ENCODE measurements at places on chromosomes 2 and 18.
A peak's percentile ranks its signal among the peaks of the same experiment; 100 is the strongest.

DNA sequence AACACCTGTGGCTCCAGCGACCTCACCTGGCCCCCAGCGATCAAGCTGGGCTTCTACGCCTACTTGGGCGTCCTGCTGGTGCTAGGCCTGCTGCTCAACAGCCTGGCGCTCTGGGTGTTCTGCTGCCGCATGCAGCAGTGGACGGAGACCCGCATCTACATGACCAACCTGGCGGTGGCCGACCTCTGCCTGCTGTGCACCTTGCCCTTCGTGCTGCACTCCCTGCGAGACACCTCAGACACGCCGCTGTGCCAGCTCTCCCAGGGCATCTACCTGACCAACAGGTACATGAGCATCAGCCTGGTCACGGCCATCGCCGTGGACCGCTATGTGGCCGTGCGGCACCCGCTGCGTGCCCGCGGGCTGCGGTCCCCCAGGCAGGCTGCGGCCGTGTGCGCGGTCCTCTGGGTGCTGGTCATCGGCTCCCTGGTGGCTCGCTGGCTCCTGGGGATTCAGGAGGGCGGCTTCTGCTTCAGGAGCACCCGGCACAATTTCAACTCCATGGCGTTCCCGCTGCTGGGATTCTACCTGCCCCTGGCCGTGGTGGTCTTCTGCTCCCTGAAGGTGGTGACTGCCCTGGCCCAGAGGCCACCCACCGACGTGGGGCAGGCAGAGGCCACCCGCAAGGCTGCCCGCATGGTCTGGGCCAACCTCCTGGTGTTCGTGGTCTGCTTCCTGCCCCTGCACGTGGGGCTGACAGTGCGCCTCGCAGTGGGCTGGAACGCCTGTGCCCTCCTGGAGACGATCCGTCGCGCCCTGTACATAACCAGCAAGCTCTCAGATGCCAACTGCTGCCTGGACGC lies 4.9 kb downstream of the GPR35 start:
- no peak for DNase-seq

DNA sequence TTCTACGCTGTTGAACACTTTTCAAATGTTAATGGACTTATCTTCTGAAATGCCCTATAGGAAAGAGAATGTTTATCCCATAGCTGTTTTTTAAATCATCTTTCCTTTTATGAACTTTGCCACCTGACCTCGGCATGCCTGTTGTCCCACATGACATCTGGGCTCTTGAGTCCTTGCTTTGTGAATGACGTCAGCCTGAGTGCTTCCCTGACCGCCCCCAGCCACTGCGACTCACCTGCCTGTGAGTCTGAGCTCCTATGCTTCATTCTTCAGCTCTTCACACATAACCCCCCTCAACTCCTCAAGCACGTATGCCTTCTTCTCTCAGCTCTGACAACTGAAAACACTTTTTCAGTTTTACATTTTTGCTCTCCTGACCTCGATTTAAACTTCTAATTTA lies 166.8 kb downstream of the DCDC2C start:
- no peak for DNase-seq

DNA sequence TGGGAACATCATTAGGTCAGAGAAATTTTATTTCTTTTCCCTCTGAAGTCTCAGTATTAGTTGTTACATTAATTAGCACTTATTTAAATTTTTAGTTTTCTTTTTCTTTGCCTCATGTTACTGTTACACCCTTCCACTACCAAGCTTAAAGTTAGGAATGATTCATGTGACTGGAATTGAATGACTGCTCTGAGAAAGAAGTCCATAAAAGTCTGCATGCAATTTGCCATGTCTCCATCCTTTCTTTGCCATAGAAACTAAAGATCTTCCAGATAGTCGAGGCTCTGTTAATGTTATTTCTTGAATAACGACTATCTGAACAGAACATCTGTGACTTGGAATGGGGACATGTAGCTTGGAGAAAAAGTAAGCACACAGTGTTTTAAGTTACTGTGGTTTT lies 1269.8 kb upstream of the PIK3C3 start:
- DNase-seq = no peak

DNA sequence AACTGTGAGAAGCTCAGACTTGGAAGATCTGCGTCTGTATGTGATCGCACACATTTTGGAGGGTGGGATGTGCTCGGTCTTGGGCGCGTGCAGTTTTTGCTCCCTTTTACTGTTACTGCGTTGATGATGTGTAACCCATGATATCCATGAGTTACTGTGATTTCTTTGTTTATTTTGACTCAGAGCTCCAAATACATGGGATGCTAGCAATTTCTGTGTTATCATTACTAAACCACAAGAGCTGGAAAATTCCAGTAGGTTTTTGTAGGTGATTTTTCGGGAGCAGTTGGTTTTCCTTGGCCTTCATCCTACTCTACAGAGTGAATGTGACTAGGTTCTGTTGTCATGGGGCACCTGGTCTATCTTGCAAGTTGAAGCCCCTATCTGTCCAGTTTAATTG lies 124.2 kb downstream of the AGAP1 start:
- no peak for DNase-seq

DNA sequence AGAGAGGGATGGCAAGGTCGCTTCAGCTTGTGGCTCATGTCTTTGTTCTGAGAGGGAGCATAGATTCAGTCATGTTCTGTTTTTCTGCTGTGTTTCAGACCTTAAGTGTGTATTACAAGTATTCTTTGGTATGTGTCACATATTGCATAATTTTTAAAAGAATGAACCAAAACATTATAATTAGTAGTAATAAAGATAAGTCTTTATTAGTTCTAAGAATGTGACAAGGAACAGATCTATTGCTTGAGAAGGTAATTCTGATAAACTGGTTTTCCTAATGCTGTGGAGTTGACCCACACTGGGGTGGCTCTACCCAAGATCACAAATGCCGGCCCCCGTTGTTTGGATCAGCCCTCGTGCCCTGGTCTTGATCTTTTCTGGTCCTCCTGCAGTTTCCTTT lies 124.3 kb upstream of the FOSL2 start:
- no peak for DNase-seq

DNA sequence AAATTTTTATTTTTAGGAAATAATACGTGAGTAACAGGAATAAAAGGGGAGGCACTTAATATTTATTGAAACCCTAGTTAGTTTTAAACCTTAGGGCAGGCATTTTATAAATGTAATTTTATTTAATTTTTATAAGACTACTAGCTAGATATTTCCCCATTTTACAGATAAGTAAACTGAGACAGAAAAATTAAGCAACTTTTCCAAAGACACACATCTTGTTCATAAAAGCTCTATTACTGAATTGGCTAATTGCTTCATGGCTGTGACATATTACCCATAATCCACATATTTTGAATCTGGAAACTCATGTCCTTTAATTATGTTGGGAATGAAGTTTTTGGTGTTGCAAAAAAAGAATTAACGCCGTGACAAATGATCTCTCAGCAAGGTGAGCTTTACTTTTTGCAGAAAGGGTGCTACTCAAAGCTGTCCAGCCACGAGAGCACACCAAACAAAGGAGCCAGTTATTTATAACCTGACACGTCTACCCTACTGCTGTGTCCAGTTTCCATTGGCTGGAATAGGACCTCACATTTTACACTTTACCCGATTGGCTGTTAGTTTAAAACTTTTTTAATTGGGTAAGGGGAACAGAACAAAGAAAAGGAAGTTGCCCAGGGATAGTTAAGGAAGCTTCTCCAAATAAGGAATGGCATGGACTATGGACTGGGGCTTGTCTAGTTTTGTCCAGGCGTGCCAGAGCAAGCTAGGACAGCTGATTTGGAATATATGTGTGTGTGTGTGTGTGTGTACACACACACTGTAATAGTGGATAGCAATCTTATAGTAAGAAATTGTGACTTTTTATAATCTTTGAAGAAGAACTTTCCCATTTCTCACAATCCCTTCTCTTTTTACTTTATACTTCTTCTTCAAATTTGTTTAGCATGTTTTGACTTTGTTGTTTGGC lies 54.2 kb downstream of the COMMD1 start:
- DNase-seq = no peak

DNA sequence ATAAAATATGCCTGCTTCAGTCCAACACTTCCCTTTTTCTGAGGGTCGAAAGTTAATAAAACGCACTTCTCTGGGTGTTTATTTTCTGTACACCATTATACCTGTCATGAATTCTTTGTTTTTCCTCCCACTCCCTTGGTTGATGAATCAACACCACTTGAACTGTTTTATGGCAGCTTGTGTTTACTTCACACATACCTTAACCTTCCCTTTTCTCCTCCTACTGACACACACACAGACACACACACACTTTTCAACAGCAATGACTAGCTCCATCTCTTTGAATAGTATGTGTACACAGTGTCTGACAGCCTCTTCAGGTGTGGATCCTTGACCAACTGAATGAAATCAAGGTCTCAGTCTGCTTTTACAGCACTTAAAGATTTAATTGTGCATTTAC lies 91.3 kb downstream of the SATB2 start:
- DNase-seq = no peak

GRCh38 chr2:167424221-167424620 lies 535.9 kb downstream of the XIRP2 start:
- no peak for DNase-seq

DNA sequence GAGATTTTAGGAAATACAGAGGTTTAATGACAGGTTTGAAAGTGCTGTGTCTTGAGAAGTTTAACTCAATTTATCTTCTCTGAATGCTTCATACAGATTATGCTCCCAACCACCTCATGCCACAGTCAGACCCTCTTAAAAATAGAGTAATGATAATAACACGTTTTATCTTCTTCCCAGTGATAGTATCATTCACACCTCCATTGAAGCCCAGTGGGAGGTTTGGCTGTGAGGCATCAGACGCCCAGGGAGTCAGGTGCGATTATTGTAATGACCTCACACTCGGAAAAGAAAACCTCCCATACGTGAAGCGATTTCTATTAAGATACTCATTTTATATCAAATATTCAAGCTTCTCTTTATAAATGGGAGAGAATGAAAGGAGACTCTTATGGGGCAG lies 366.3 kb downstream of the SETBP1 start:
- no peak for DNase-seq

- DNase-seq = peak; percentile 62
These were observed 20.8 kb upstream of the TMX3 start for GRCh38 chr18:68735483-68736343.

GRCh38 chr2:217740178-217740577 lies 262.6 kb downstream of the TNS1 start:
- DNase-seq = no peak

DNA sequence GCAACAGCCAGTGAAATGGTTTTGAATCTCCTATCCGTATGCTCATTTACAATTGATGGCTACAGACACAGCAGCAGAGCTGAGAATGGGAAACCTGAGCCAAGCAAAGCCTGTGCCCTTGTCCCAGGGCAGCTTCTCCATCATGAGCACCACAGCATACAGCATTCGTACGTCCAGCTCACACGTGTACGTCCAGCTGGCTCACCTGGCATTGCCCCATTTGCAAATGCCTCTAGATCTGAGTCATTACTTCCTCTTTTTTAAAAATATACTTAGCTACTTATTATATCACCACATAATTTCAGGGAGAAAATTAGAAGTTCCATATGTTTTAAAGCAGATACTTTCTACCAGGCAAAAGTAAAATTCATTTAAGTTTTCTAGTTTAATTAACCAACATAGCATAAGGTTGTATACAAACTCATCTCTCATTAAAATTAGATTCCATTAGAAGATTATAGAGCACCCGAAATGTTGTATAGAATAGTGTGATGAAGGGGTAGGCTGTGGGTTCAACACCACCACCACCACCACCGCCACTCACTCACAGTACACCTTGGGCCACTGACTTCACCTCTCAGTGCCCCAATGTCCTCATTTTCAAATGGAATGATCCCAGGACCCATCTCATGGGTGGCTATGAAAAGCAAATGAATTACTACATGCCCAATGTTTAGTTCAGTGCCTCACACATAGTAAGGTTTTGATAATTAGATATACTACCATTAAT lies 31.4 kb upstream of the TMEM177 start:
- peak; percentile 13 for DNase-seq

DNA sequence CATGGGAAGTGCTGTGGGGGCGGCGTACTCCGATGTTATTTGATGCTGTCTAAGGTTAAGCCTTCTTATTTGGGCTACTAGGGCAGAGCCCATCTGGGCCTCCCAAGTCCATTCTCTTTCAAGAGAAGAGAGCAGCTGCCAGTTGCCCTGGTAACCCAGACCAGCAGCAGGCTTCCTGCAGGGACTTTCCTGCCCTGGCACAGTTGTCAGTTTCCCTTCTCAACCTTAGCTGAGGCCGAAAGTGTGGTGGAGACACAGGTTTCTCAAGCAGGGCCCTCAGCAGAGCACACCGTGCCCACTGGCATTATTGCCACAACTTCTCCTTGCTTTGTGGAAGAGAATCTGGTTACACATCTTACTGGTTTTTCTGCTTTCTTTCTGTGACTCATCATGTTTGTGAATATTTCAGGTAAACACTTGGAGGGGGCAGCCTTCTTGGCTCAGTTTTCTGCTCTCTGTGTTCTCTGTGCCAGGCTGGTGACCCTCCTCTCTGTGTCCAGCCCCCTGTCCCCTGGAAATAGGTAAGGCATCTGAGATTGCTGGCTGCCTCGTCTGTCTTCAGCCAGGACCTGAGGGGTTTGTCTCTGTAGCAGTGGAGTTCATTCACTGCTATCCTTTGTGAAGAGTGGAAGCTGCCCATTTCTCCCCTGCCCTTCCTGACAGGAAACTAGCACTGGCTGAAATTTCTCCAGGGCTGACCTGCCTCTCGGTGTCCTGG lies 111.0 kb downstream of the B3GNT2 start:
- DNase-seq = no peak

DNA sequence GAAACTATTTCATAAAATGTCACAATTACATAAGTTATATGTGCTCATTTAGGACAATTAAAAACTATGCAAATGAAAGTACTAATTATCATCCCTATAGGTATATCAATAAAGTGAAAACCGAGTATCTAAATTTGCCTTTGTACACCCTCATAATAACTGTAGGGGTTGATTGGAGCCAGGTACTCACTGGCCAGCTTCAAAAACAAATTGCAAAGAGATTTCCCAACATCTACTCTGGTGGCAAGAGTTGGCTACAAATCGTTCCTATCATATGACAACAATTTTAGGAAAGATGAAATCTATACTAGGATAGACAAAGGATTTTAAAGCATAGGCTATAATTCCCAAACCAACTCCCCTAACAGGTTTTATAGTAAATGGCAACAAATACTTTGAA lies 556.4 kb downstream of the LRRTM4 start:
- no peak for DNase-seq

GRCh38 chr2:226124548-226125011 lies 675.0 kb downstream of the IRS1 start:
- no peak for DNase-seq

GRCh38 chr18:3319399-3319798 lies 57.5 kb downstream of the MYL12B start:
- no peak for DNase-seq

DNA sequence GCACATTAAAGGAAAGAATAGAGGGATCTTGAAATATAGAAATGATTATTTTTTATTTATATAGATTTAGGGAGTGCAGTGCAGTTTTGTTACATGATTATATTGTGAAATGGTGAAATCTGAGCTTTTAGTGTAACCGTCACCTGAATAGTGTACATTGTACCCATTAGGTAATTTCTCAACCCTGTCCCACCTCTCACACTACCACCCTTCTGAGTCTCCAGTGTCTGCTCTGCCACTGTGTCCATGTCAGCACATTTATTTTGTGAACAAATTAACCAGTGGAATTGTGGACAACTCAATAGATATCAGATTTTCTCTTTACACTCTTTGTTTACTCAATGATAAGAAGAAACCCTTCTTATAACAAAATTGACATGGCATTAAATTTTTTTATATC lies 24.2 kb downstream of the APLF start:
- DNase-seq = no peak

- DNase-seq = no peak
These were observed 184.2 kb downstream of the ZNF521 start for GRCh38 chr18:25167612-25168410.

- no peak for DNase-seq
These were observed 38.4 kb downstream of the PKP4 start for GRCh38 chr2:158495175-158495574.

- no peak for DNase-seq
These were observed 115.3 kb upstream of the NDUFV2 start for GRCh38 chr18:8987241-8987640.

All from GM13977 (cell line).